Endothelial cell (in vitro differentiated cells): ENCODE measurements at places on chromosomes 3 and 15. TPM values are rescaled to one million over a fixed set of nuclear protein-coding genes. Genes with fewer than 3 reads are reported as not detected.

GJD2 gene
- 0.54 TPM for total RNA-seq

GRCh38 chr15:31195871-31196270, 94.3 kb upstream of the TRPM1 start:
- no peaks in the 10 kb centered on the region for H3K36me3 ChIP-seq
- no peak for DNase-seq
- H3K4me1 ChIP-seq, result peaks cover 3% of the 10 kb centered on the region

- DNase-seq, result no peak
- H3K36me3 ChIP-seq, result no peaks in the 10 kb centered on the region
- H3K27ac ChIP-seq, result no peak overlapping the region
- H3K4me3 ChIP-seq, result no peak overlapping the region
- H3K27me3 ChIP-seq, result peaks cover 4% of the 10 kb centered on the region
Measured at GRCh38 chr15:65993236-65993635, 123.9 kb downstream of the RAB11A start.

IL17RC gene
- total RNA-seq, result 17.5 TPM

- DNase-seq, result no peak
- peaks cover 21% of the 10 kb centered on the region for H3K4me1 ChIP-seq
- no peak overlapping the region for H3K27ac ChIP-seq
- peaks cover 6% of the 10 kb centered on the region for H3K27me3 ChIP-seq
Measured at GRCh38 chr15:64807751-64808222, 17.7 kb downstream of the PIF1 start.

RASGRF1 gene
- not detected for total RNA-seq

- no peak overlapping the region for H3K27ac ChIP-seq
- no peak overlapping the region for H3K4me3 ChIP-seq
- H3K36me3 ChIP-seq, result no peaks in the 10 kb centered on the region
- no peak for DNase-seq
Measured at GRCh38 chr15:27683121-27683520, 416.0 kb downstream of the OCA2 start.

PROK2 gene
- total RNA-seq, result not detected
